ENCODE measurements at places on chromosomes 6 and 20.

GRCh38 chr6:47278545-47278944 lies 31.2 kb downstream of the TNFRSF21 start:
- DNase-seq = no peak

DNA sequence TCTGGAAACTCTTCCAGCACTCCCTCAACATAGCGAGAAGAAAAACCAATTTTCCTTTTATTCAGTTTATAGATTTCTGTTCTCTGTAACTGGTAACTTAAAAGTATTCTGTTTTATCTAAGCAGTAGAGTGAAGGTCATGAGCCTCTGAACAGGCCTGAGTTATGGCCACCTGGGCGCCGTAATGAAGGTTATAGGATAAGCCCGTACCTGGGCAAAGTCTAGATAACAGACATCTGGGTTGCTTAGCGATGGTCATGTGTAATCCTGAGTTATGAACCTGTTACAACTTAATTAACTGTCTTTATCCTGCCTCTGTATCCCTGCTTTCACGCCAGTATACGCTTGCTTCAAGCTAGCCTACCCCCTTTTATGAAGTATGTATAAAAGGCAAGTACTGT lies 13.0 kb upstream of the FAM217A start:
- no peak for DNase-seq

- DNase-seq = no peak
Measured at GRCh38 chr6:152356016-152356415, 281.1 kb downstream of the SYNE1 start.

DNA sequence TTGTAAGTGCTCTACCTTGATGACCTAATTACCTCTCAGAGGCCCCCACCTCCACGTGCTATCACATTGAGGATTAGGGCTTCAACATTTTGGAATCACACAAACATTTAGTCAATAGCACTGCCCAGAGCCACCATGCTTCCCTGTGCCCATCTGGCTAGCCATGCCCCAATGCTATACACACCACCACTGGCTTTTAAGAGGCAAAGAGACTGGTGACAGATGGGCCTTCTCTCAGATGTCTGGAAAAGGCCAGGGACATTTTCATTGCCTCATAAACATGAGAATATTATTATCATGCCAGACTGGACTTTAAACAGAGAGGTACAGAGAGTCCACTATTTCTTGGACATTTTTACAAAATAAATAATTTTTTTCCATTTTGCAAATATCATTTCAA lies 29.8 kb downstream of the TRMT6 start:
- no peak for DNase-seq

DNA sequence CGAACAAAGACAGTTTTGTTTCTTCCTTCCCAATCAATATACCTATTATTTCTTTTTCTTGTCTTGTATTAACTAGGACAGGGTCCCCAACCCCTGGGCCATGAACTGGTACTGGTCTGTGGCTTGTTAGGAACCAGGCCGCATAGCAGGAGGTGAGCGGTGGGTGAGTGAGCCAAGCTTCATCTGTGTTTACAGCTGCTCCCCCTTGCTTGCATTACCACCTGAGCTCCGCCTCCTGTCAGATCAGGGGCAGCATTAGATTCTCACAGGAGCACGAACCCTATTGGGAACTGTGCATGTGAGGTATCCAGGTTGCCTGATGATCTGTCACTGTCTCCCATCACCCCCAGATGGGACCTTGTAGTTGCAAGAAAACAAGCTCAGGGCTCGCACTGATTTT lies 151.9 kb downstream of the CDKAL1 start:
- no peak for DNase-seq

- DNase-seq = no peak
Measured at GRCh38 chr6:142530566-142530965, 228.8 kb downstream of the ADGRG6 start.

All from stimulated activated CD8-positive, alpha-beta memory T cell treated with anti-CD3 and anti-CD28 coated beads, Interleukin-7, amount 100 ng/mL, for 24 hours (primary cell).